ENCODE measurements at places on chromosomes 1 and 21.

- no peak for DNase-seq
Observed at GRCh38 chr1:115922801-115923200, 53.5 kb upstream of the SLC22A15 start.

DNA sequence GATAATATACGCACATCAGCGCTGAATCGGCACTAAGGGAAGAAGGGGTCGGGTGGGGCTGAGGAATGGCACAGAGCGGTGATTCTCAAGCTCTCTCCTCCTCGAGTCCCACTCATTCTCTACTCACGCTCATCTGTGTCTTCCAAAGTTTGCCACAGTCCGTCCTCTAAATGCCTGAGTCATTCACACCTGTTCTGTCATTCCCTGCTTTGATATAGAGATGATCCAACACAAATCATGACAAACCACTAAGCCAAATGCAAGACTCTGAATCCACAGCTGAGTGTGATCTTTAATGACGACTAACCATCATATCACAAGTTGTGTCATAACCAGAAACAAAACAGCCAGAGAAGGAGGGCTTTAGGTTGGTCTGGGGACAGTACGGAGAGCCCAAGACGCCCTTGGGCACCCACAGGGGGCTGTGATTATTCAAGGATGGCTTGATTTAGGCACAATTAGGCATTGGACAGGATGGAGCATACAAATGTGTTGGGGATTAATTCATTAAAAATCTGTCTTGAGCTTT, 501.5 kb downstream of the KIF26B start:
- no peak for DNase-seq

DNA sequence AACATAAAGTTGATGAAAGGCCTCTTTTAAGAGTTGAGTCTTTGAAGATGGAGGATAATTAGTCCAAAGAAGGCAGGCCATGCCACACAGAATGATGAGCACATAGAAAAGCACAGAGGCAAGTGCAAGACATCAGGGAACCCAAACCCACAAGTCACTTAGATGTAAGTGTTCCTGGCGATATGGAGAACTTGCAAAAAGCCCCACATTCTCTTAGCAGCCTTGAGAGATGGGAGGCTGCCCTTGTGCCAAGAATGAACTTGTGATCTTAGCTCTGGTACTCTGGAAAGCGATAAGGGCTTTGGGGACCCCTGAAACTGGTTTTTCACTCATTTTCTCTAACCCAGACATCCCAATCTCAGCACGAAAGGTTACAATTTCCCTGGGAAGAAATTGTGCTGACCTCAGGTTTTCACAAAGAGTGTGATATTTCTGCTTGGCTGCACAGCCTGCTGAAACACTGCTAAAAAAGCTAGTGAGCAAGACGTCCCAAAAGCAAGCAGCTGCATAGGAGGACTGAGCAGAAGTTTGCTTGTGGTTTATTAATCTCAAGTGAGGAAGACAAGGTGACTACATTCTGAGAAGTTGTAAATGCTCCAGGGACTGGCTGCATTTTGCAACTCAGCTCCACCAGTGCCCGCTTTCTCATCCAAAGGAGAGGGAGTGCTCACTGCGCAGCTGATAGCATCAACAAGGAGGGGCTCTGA, 496.9 kb upstream of the CAMK1G start:
- DNase-seq: no peak

- no peak for DNase-seq
Observed at GRCh38 chr1:158037866-158038359, 44.5 kb downstream of the KIRREL1 start.

GRCh38 chr1:16968372-16968771, 12.0 kb downstream of the MFAP2 start:
- no peak for DNase-seq

DNA sequence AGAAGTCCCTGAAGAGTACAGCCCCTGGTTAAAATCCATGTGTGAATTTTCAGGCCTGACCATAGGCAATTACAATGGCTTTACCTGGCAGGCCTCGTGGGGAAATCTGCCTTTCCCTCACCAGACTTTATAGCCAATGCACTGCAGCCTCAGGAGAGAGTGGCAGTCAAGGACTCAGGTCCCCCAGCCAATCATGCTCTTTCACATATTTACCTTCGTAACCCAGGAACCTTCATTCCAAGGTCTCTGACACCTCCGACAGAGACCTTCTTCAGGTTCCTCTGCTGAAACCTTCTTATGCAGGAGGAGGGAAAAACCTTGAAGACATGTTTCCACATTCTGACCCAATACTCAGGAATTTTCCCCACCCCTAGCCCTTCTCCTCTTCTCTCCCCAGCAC, 118.9 kb downstream of the FASLG start:
- DNase-seq: no peak

DNA sequence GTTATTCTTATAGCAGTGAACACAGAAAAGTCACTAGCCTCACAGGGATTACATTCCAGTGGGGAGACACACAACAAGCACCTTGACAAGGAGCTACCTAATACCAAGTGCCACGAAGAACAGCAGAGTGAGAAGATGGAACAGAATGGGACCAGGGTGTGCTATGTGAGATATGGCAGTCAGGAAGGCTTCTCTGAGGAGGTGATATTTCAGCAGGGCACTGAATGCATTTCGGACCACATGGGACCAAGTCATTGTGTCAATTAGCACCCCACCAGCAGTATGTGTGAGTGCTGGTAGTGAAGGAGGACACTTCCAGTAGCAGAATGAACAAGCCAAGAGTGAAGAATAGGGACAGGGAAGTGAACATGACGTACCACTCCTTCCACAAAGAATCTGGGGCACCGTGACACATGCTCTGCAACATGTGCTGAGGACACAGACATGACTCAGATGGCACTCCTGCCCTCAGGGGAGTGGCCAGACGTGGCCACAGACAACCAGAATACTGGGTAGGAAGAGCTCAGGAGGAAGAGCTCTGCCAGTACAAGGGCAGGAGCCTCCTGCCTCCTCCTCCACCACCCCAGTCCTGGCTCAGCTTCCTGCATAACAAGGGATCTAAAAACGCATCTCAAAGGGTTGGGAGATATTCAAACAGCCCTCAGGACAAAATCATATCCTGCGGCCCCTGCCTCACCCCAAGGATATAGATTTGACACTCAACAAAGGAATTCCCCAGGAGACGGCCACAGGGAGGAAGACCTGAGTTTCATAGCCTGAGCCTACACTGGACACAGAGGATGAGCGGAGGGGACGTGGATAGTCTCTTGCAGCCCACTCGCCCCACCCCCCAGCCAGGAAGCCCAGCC, 102.5 kb downstream of the TRABD2B start:
- no peak for DNase-seq

- no peak for DNase-seq
Observed at GRCh38 chr1:184986250-184986649, 11.9 kb upstream of the NIBAN1 start.

DNA sequence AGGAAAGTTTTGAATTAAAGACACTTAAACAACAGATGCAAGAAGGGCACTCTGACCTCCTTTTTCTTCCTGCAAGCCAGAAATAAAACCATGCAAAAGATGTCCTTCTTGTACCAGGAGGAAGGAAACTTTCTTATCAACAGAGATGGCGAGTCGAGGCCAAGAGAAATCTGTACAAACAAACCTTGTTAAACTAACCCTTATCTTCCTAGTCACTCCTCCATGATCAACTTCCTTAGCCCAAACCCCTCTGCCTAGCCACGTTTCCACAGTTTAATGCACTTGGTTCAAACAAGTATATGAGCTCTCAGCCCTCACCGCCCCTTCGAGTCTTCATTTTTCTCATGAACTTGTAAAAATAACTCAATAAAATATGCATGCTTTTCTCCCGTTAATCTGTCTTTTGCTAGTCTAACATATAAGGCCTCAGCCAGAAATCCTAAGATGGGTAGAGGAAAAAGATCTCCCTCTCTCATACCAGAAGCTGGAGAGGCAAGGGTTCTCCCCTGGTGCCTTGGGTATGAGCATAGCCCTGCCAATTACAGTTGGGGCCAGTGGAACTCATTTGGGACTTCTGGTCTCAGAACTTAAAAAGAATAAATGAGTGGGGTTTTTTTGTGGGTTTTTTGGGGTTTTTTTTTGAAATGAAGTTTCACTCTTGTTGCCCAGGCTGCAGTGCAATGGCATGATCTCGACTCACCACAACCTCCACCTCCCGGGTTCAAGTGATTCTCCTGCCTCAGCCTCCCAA, 141.7 kb upstream of the SOD1 start:
- no peak for DNase-seq

DNA sequence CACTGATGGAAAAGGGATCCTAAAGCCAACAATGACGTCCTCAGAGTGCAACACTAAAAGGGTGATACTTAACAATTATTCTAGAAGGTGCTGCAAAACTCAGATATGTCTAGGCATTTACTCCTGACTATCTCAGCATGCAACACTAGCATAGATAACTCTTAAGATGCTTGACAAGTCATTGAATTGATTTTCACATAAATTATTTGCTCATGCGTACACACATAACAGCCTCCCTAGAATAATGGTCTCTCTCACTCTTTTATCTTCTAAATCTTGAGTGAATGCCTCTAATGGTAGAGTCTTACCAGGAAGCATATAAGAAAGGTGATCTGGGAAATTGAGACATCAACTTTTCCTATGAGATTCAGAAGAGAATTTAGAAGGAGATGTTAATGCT, 1283.7 kb downstream of the MRPL39 start:
- DNase-seq: no peak

DNA sequence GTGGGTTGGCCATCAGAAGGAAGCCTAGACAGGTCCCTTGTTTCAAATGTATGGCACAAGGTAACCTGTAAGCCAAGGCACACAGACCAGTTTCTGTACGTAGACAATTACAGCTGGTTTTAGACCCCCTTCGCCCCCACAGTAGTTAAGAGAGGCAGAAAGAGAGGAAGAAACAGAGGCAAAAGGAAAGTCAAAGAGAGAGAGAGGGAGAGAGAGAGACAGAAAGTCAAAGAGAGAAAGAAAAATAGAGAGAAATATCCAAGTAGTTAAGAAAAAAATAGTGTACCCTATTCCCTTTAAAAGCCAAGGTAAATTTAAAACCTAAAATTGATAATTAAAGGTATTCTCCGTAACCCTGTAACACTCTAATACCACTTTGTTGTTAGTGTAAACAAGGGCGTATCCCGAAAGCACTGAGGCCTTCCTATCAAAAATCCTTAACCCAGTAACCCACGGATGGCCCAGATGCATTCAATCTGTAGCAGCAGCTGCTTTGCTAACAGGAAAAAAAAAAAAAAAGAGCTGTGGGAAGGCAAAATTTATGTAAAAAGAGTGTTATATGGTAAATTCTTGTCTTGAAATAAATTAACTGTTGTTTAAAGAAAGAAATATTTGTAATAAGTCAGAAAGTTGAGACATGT, 49.4 kb downstream of the ADCY10 start:
- no peak for DNase-seq

GRCh38 chr1:245258271-245258920, 103.6 kb downstream of the KIF26B start:
- no peak for DNase-seq

DNA sequence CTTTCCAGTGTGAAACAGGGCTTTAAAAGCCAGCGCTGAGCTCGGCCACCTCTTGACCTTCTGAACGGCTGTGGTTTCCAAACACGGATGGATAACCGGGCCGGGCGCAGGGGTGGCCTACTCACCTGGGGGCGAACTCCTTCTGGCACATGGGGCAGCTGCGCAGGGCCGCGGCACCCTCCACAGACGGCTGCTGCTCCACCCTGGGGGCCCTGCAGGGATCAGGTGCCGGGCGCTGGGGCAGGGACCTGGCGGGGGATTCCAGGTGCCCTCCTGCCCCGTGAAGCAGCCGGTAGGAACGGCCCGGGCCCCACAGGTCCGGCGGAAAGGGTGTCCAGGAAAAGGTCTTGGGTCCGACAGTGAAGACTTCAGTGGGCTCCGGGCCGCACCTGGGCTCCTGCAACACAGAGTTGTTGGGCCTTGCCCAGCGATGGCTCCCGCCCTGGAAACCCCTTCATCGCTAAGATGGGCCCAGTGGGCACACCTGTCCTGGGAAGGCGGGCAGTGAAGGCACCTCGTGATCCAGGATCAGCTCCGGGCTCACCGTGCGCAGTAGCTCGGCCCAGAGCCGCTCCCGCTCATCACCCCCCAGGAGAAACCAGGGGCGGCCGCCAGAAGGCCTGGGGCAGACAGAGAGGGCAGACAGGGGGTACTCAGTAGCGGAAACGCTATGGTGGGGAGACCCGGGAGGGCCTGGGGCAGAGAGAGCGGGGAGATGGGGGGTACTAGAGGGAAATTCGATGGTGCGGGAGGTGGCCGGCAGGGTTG, 874 bp downstream of the FAAP20 start:
- no peak for DNase-seq

DNA sequence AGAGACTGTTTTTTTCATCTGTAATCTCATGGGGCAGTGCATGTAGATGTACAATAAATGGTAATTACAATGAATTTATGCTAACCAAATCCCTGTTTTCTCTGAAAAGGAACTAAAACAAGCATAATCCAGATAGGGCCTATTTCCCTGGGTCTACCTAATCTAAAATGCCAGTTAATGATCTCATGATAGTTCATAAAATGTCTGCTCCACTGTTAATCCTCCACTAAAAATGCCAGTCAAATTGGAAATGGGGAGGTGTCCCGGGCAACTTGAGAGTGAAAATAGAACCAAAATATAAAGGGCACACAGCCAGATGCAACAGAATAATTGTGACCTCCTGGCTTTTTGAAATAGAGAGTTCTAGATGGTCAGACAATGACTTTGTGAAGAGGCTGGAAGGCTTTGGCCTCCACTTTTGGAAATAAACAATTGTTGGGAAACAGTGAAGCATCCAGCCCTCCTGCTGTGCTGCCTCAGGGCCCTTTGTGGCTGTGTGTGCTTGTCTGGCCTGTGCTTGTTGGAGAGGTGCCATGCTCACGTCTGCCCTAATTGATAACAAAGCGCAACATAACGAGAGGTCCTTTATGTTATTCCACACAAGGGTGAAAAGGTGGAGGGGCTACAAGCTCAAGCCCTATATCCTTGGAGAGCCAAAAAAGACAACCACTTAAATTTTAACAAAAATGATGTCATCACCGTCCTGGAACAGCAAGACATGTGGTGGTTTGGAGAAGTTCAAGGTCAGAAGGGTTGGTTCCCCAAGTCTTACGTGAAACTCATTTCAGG, 97.7 kb downstream of the ATP5PO start:
- no peak for DNase-seq

- no peak for DNase-seq
Observed at GRCh38 chr1:156508205-156508954, 7.8 kb upstream of the MEF2D start.

- no peak for DNase-seq
Observed at GRCh38 chr1:227886503-227886961, 61.2 kb downstream of the WNT9A start.

DNA sequence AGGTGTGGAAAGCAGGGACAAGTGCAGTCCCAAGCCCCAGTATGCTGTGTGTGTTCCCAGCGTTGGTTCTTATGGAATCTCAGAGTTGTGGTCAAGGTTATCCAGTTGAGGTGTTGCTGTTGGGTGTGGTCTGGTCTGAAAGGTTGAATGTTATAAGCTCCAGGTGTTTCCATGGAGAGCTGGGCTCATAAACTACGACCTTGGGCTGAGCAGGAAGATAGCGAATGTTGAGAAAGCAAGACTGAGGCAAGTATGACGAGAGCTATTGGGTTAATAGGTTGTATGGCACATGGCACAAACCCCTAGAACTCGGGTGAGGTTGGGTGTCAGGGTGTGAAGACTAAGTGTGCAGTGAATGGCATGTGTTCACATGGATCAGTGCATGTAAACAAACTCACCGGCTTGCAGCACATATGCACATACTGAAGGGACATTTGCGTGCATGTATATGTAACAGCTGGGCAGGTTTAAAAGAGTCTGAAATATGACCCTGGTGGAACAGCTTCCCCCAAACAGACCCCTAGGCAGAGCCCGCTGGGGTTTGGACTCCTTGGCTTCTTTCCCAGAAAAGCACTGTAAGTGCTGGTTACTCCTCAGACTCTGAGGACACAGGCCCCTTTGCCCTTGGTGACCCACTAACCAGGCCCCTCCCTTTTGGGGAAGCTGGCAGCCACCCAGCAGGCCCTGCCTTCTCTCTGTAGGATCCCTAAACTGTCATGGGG, 117.5 kb downstream of the NAV1 start:
- no peak for DNase-seq
